Right ventricle myocardium superior (tissue), 1 donor: ENCODE measurements at places on chromosomes 2 and 18. TPM values are rescaled to one million over a fixed set of nuclear protein-coding genes. Genes with fewer than 3 reads are reported as not detected.

The DLX1 gene
- not detected for total RNA-seq

The TMEM169 gene
- total RNA-seq: 0.62 TPM

The ZNF804A gene
- not detected for total RNA-seq

The ANKRD23 gene
- total RNA-seq: 10.6 TPM

The NOSTRIN gene
- 14.0 TPM for total RNA-seq

The ABCG8 gene
- 0.11 TPM for total RNA-seq

The SERPINB2 gene
- not detected for total RNA-seq

The RBKS gene
- total RNA-seq: 4.2 TPM

The DYNAP gene
- total RNA-seq: not detected

The ATP8B1 gene
- 5.9 TPM for total RNA-seq

The AFF3 gene
- total RNA-seq: 7.6 TPM

The REG3G gene
- total RNA-seq: not detected

The CD8B2 gene
- not detected for total RNA-seq

DNA sequence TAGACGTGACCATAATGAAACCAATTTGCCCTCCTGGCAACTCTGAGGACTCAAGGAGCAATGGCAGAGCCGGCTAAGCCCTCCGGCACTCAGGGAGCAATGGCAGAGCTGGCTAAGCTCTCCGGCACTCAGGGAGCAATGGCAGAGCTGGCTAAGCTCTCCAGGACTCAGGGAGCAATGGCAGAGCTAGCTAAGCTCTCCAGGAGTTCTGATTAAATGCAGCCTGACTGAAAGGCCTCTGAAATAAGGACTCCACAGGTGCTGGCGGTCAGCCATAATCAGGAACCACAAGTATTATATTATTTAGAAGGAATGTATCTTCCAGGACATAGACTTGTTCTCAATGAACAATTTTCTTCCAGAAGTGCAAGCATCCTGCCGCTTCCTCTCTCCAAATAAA is 65.2 kb downstream of the C2orf76 start:
- DNase-seq: no peak

DNA sequence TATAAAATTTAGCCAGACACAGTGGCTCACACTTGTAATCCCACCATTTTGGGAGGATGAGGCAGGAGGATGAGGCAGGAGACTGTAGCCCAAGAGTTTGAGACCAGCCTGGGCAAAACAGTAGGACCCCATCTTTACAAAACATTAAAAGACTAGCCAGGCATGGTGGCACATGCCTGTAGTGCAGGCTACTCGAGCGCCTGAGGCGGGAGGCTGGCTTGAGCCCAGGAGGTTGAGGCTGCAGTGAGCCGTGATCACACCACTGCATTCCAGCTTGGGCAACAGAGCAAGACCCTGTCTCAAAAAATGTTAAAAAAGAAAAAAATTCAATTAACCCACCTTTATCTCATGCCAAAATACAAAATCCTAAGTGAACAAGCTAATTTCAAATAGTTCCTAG is 4.0 kb downstream of the REV1 start:
- no peak for DNase-seq

DNA sequence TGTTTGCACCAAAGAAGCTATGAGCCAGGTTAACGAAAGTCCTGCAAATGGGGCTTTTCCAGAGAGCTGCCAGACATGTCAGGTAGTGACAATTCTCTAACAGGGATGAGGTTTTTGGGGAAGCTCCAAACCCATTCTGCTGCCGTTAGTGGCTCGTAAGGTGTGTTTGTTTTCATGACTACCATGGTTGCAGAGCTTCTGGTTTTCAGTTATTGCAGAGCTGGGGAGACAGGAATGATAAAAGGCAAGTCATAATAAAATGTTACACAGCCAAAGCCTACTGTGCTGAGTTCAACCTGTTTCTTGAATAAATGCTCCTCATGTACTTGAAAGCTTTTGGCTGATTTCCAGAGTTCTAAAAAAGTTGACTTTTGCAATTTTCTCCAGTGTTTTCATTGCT is 209.2 kb upstream of the STK17B start:
- DNase-seq: no peak

DNA sequence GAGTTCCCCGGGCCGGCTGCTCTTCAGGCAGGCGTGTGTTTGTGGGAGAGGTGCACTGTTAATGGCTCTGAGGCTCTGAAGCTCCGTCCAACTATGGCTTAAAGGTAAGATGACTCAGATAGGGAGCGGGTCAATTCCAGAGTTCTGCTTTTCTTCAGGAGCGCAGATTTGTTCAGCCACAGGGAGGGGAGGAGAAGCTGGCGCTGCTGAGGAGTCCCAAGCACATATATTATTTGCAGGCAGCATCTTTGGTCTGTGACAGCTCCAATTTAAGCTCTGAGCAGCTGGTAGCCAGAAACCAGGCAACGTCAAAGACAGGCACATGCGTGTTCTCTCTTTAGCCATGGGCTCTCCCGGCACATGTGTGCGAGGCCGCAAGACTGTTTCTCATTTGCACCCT is 229.2 kb downstream of the BCL2 start:
- no peak for DNase-seq

DNA sequence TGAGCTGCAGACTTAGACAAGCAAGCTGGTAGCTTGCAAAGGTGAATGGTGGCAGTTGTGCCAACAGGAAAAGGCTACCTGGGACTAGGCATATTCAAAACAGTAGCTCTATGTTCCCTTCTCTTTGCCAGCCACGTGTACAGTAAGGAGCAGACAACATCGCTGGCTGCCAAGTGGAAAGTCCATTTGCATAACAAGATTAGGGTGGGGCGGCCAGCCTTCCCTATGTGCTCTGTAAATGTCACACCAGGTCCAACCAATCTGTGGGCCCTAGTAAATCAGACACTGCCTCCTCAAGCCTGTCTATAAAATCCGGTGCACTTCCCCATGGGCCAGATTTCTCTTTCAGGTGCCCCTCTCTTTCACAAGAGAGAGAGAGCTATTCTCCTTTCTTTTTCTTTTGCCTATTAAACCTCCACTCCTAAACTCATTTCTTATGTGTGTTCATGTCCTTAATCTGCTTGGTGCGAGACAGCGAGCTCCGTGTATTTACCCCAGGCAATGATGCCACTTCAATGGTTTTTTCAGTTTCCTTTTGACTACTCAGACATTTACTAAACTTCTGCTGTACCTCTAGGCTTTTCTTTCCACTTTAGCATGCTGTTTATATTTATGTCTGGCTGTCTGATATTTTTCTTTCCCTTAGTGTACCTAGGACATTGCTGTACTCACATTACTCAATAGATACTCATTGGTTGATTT is 297.4 kb upstream of the GCFC2 start:
- no peak for DNase-seq

DNA sequence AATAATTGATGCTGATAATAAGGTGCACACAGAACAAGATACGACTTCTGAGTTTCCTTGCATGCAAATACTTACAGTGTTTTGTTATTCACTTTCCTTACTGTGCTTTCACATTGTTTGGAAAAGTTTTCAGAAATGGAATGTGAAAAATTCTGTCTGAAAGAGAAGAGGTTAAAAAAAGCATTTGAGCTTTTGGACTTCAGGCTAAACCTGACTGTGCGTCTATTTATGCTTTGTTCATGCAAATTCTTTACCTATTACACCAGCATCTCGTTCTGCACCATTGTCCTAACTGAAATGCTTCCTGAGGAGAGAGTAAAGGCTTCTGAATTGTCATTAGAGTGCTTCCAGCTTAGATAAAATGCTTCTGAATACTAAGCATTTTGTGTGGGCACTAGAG is 61.4 kb downstream of the LHCGR start:
- DNase-seq: no peak

DNA sequence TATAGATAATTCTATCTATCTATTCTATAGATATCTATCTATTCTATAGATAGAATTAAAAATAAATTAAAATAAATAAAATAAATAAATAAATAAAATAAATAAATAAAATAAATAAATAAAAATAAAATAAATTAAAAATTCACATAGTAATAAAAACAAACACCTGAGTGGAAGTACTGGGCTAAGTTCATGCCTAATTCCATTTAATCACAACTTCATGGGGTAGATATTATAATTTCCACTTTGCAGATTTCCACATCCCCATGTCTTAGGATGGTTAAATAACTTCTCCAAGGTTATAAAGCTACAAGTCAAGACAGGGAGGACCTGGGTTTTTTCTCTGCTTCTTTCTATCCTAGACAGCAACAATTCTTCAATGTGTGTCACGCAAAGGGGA is 261.4 kb upstream of the MEX3C start:
- DNase-seq: no peak

DNA sequence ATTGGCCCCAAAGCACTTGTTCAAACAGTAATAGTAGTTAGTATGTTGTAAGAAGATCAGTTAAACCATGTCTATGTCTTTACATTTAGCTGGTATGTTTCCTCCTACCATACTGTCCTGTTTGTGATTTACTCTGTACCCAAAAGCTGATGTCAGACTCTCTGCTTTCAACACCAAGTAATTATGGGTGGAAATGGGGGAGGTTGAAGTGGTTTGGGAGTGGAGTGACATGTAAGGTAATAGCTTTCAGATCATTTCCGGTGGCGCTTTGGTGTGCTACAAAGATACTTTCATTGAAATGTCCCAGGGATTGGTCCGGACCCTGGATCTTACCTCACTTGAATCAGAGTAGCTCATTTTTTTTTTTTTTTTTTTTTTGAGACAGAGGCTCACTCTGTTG is 39.7 kb upstream of the TGIF1 start:
- no peak for DNase-seq

- DNase-seq: no peak
Measured at GRCh38 chr2:157182834-157183396, 74.6 kb upstream of the GALNT5 start.

DNA sequence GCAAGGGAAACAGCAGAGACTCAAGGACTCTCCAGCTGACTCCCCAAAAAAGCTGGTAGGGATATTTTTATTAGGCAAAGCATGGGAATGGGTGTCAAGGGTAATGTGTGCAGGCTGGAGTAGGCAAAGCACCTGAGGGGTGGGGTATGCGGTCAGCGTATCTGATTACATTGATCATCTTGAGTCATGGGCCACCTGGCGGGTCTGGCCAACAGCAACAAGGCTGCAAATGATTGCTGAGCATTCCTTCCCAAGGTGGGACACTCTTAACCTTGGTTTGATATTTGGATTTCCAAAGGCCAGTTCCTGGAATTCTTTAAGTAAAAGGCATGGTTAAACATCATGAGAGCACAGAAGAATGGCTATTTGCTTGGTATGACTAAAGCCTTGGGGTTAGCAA is 32.6 kb upstream of the CCBE1 start:
- DNase-seq: no peak

DNA sequence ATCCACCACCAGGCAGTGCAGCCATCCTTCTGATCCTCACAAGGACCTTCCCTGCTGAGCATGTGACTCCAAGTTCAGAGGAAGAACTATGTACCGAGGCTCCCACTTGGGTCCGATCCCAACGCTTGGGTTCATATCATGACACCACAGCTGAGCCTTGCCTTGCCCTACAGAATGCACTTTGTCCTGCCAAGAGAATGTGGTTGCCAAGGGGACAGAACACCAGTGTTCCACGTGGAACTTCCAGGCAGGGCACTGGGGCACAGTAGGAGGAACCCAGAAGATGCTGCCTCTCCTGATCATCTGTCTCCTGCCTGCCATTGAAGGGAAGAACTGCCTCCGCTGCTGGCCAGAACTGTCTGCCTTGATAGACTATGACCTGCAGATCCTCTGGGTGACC is at the start of gene TEX51:
Gene TEX51, plus strand, starts transcription at position 255 of the 400 bp plus-strand sequence. Its CDS starts 29 bp downstream, at position 284.
- no peak for DNase-seq

- no peak for DNase-seq
Measured at GRCh38 chr2:112220831-112221230, 34.0 kb downstream of the ZC3H8 start.

DNA sequence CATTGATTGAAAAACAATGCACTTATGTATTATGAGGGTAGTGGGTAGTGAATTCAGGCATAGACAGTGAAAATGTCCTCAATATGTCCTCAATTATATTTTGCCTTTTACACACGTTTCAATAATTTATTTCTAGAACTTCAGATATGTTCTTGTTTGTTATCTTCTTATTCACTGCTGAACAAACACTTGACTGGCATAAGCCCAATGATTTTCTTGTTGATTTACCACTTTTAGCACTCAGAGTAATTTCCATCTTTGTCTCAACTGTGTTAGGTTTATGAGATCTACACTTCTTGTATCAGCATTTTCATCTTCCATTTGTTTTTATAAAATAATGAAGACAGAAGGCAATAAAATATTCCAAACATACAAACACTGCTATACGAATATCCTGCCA is 61.8 kb upstream of the DCC start:
- DNase-seq: no peak

DNA sequence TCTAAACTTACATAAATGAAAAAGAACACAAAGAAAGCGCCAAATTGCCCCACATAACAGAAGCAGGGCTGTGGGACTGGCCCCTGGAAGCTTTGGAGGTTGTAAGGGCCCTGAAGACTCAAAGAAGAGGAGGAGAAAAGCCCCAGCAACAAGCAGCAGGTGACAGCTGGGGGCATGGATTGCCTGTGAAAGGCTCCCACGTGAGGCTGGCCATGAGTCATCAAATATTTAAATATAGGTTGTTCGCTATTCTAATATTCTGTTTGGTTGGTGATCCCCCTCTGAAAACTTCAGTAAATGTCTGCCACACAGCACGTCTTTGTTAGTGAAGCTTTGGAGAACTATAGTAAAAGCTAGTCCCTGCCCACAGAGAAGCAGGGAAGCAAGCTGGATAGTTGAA is 132.4 kb downstream of the MREG start:
- no peak for DNase-seq

GRCh38 chr2:151374436-151374835 is 17.0 kb downstream of the TNFAIP6 start:
- no peak for DNase-seq

- no peak for DNase-seq
Measured at GRCh38 chr2:74253971-74254310, 55.5 kb downstream of the MTHFD2 start.

DNA sequence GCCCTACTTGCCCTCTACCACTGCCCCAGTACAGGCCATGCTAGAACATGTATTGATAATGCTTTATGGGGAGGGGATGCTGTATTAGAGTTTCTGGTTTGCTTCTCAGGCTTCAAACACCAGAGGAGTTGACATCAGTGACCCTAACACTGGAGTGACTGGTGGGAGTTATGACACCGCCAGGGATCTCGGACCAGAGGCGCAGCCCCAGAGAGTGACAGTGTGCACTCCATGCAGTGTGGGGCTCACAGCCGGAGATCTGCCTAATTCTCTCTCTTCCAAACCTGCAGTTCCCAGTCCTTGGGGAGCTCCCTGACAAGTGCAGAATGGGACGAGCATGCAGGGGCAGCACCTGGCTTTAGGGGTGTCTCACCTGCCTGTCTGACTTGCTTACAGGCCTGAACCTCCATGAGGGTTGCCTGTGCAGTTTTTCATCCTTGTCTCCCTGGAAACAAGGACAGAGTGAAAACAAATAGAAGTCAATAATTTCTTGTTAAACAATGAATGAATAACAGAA is 244.9 kb upstream of the MYT1L start:
- no peak for DNase-seq

GRCh38 chr18:24600076-24600654 is 139.7 kb downstream of the HRH4 start:
- DNase-seq: no peak

GRCh38 chr2:237830522-237830921 is 28.9 kb upstream of the RAMP1 start:
- DNase-seq: no peak

- DNase-seq: no peak
Measured at GRCh38 chr2:200330351-200331060, 24.0 kb downstream of the SPATS2L start.
